ENCODE measurements at places on chromosomes 6 and 20.

DNA sequence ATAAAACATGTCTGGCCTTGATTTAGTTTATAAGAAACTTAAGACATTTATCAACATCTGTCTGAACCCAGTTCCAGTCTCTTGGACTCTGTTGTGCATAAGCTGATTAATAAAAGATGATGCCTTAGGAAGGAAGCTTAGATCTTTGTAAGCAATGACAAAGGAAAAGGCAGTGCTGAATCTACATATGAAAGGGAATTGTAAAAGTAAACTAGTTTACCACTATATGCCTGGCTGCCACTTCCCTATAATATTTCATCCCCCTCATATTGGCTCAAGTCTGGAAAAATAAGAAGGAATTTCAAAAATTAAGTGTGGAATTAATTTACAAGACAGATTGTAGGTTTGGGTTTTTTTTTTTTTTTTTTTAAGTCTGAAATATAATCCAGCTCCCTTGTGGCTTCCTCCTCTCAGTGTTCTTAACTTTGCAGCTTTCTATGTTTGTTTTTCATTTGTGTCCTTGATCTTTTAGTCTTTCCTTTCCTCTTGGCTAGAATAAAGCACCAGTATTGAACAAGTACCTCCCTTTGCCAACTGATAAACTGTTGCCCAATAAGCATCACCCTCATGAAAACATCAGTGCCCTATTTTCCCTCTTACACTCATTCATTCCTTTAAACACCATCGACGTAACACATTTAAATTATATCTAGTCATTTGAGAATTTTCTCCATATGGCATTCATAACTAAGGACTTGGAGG, 146.7 kb upstream of the TBX18 start:
- DNase-seq = no peak

DNA sequence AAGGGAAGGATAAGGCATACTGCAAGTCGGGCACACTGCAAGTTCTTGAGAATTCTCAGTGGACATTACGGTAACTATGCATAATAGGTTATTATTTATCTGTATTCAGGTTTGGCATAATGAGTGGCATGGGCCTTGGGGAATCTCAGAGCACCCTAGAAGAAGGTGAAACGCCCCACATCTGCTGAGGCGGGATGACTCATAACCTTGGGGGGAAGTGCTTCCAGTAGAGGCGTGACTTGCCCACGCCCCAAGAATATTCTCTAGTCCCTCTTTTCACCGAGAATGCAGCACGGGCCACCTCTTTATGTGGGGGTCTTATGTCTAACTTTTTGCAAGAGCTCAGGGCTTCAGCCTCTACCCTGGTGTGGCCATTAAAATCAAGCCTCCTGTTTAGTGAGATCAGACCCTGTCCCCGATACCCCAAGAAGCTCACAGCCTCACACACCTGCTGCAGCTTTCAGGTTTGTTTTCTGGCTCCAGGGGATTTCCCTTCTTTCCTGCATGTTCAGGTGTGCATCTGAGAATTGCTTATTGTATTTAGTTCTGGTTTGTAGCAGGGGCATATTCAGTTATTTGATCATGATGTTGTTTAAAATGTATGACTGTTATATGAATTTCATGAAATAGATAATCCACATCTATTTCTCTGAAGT, 19.1 kb downstream of the ZFP64 start:
- no peak for DNase-seq

GRCh38 chr20:19966840-19967239, 50.3 kb upstream of the NAA20 start:
- DNase-seq = no peak

GRCh38 chr6:54633601-54634000, 213.0 kb upstream of the FAM83B start:
- no peak for DNase-seq

All from heart left ventricle (tissue), 16 donors.